ENCODE measurements at places on chromosomes 2 and 18. TPM values are rescaled to one million over a fixed set of nuclear protein-coding genes. Genes with fewer than 3 reads are reported as not detected.

KCNG2 gene
- not detected for total RNA-seq

M1AP gene
- 1.4 TPM for total RNA-seq

PAX3 gene
- total RNA-seq = not detected

ZC3H6 gene
- 18.9 TPM for total RNA-seq

ANKRD12 gene
- 91.7 TPM for total RNA-seq

TWIST2 gene
- 12.9 TPM for total RNA-seq

RTP5 gene
- total RNA-seq = 0.21 TPM

ARMC9 gene
- 16.0 TPM for total RNA-seq

Data from ureter (tissue), 1 donor.